ENCODE measurements at places on chromosomes 6 and 20.
A peak's percentile ranks its signal among the peaks of the same experiment; 100 is the strongest.

GRCh38 chr20:63507083-63507743 lies 8.3 kb upstream of the EEF1A2 start:
- DNase-seq: no peak

DNA sequence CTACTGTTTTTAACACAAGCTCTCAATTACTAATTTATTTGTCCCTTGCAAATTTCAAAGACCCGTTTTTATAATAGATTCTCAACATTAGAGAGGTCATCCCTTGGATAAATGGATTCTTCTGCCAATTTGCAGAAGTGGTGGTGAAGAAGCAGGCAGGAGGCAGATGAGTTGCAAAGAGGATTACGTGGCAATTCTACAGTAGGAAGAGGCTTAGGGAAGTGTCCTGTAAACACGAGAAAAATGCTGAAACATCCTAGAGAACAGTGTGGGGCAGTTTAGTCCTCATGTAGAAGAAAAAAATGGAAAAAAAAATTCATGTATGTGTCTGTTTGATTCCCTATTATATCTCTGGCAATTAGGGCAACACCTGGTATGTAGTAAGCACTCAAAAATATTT lies 87.6 kb downstream of the BMP2 start:
- no peak for DNase-seq

DNA sequence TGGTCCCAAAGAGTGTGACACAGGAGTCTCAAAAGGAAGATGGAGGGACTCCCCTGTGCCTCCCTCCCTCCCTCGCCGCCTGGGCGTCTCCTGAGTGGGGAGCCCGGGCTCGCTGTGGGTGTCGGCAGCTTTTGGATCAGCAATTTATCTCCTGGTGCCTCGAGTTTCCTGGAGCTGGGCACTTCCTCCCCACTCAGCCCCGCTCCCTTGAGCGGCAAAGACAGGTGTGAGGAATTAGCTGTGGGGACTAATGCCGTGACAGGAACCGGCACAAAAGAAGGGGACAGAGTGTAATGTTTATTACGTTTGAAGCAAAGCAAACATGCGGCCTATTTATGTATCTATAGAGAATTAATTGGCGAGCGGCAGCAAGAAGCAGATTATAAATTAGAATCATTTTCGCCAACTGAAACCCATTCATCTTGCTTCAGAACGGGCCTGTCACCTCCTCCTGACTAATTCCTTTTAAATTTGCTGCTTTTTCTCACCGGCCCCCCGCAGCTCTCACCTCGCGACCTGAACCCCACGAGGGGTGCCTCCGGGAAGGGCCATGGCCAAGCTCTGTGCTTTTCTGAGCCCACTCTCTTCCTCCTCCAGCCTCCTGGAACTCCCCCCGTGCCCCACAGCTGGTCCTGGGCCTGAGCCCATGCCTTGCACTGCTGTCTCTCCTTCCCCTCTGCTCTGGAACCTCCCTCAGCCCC lies 8.8 kb upstream of the CDH22 start:
- no peak for DNase-seq

DNA sequence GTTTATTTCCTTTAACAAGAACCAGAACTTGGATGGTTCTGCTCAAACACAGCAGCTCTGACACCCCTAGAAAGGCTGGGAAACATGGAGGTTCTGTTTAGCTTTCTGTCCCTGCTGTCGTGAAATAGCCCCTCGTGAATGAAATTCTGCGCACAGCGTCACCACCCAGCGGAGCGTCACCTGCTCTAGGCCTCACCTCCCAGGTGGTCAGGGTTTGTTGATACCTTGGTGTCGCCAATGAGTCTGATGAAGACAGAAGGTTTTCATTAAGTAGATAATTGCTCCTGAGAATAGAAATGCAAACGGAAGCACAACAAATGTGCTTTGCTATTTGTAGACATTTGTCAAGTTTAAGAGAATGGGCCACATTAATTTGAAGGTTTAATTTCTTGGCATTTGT lies 135.1 kb downstream of the EDN3 start:
- DNase-seq: no peak

- DNase-seq: no peak
These were observed 96.2 kb upstream of the VGLL2 start for GRCh38 chr6:117169064-117169665.

- no peak for DNase-seq
These were observed 92.1 kb downstream of the FYN start for GRCh38 chr6:111781041-111781708.

GRCh38 chr20:50460115-50460607 lies 50.0 kb upstream of the PTPN1 start:
- DNase-seq: no peak

DNA sequence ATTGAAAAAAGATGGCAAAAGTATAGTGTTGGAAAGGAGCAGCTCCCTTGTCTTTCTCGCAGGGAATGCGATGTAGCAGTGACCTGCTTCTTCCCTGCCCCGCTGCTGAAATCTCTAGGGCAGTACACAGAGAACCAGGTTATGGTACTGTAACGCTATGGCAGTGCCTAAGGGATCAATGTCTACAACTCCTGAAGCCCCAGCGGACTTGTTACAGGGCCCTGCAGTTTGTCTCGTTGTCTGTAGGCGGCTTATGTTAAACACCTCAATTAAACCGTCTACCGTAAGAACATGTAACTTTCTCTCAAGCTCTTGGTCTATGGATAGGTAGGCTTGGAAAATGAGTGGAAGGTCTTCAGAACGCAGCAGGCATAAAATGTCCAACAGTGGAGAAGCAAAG lies 44.8 kb upstream of the SLC17A4 start:
- DNase-seq: no peak

- no peak for DNase-seq
These were observed 41.3 kb upstream of the SNAP25 start for GRCh38 chr20:10177326-10177725.

GRCh38 chr6:159440349-159440748 lies 252.7 kb downstream of the SOD2 start:
- DNase-seq: no peak

GRCh38 chr6:4723383-4723782 lies 52.8 kb upstream of the CDYL start:
- no peak for DNase-seq

GRCh38 chr6:140542863-140543262 lies 1168.4 kb upstream of the CITED2 start:
- DNase-seq: no peak

DNA sequence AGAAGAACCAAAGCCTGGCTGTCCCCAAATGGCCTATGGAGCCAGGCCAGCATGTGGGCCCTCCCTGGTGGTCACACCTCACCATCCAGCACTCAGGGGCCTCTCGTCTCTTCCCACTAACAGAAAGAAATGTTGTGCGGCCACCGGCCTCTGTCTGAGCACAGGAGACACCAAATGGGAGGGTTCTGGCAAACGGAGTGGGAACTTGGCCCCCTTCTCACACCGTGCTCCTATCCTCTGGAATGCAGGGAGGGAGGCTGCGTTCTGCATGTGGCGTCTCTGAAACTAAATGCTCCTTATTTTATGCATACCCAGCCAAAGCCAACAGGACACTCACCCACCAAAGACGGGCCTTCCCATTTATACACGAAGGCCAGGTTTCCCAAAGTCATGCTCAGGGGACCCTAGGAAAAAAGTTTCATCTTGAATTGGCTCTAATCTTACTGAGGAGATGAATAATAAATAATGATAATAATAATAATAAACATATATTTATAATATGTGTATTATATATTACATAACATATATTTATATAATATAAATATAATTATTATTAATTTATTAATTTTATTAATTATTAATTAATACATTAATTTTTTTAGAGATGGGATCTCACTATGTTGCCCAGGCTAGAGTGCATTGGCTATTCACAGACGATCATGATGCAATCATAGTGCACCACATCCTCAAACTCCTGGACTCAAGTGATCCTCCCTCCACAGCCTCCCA lies 102.4 kb downstream of the FOXF2 start:
- DNase-seq: no peak

DNA sequence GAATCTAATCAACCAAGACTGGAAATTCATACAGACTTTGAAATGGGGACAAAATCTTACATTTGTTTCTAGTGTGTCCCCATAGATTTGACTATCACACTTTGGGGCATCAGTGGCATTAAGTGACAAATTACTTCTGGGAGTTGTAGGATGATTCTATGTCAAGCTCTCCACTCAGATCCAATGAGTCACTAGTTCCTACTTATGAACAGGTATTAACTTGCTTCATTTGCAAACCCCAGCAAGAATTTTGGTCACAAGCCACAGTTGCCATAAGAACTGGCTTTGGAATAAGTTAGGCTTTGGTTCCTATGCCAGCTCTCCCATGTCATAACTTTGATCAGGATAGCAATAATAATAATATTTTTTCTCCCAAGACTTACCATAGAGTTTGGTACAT lies 77.6 kb upstream of the PTPRK start:
- DNase-seq: no peak

GRCh38 chr6:107532706-107533105 lies 42.8 kb downstream of the SOBP start:
- DNase-seq: no peak

DNA sequence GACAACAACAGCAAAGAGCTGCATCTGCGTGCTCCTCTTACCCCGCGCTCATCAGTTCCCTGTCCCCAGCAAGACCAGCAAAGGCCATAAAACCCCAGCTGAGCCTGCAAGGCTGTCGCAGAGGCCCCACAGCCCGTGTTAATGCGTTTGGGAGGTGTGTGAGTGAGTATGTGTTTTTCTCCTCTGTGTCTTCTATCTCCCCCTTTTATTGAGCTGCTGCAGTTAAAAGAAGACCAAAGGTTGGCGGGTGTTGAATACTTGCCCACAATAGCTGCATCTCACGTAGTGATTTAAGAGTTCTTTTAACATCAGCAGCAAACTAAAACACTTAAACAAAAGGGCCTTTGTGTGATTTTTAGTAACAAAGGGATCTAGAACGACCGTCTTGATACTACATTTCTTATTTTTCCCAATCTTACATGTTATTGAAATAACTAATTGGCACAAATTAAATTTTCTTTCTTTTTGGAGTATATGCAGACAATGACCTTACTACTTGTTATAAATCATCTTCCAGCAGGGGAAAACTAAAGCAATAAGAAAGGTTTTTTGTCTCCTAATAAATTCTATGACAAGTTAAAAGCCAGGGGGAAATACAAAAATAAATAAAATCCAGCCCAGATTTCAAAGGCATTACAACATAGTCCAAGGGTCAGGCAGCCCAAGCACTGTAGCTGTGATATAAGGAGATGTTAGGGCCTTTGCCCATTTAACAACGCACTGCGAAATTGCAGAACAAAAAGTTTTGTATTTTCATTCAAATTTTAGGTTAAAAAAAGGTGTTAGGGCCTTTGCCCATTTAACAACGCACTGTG lies 27.2 kb upstream of the CNKSR3 start:
- no peak for DNase-seq

DNA sequence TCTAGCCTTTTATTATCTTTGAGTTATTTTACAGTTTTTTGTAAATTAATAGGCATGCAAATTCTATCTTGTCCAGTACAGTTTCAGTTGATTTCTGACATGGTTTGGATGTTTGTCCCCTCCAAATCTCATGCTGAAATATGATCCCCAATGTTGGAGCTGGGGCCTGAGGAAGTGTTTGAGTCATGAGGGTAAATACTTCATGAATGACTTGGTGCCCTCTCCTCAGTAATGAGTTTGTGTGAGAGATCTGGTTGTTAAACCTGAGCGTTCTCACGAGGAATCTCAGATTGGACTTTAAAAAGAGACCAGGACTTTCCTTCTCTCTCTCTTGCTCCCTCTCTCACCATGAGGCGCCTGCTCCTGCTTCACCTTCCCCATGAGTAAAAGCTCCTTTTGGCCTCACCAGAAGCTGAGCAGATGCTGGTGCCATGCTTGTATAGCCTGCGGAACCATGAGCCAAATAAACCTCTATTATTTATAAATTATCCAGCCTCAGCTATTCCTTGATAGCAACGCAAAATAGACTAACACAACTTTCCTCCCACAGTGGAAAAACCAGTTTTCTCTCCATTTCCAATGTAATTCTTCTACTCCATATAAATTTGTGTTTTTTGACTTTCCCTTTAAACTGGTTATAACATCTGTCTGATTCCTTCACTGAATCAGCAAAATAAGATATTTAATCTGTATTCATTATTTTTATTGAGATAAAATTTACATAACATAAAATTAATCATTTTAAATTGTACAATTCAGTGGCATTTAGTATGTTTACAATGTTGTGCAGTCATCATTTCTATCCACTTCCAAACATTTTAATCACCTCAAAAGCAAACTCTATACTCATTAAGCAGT lies 78.7 kb upstream of the PRSS16 start:
- peak; percentile 49 for DNase-seq

- no peak for DNase-seq
These were observed 536.7 kb upstream of the JARID2 start for GRCh38 chr6:14709066-14709670.

GRCh38 chr6:138622967-138623366 lies 123.7 kb upstream of the NHSL1 start:
- DNase-seq: no peak

Data from HTR-8/SVneo (cell line).